ENCODE measurements at places on chromosomes 5 and 9. TPM values are rescaled to one million over a fixed set of nuclear protein-coding genes. Genes with fewer than 3 reads are reported as not detected.

LHX3 gene
- polyA plus RNA-seq = not detected

CDH10 gene
- 4.3 TPM for polyA plus RNA-seq

PDGFRB gene
- polyA plus RNA-seq = 196 TPM

RECK gene
- polyA plus RNA-seq = 31.6 TPM

TRAF1 gene
- 7.3 TPM for polyA plus RNA-seq

KLHL3 gene
- 24.0 TPM for polyA plus RNA-seq

SPATA31A3 gene
- polyA plus RNA-seq = not detected

PCDHGA9 gene
- polyA plus RNA-seq = 10.1 TPM

GIN1 gene
- polyA plus RNA-seq = 7.8 TPM

CDC25C gene
- 6.5 TPM for polyA plus RNA-seq

DNA sequence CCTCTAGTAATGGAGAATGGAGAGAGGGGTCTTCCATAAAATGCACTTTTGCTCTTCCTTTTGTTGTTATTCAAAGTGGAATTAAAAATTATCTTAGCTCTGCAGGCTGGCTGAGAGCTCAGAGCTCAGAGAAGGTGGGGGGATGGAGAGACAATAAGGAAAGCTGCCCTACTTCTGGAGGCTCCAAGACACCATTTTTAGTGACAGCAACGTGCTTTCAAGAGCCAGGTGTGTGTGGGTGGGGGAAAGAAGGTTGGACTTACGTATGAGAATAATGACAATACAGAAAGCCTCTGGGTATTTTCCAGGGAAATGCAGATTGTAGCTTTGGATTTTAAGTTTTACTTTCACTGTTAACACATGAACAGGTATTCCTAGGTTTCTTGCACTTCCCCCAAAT, 173.9 kb downstream of the TRPM3 start:
- DNase-seq = no peak

- no peak for DNase-seq
These were observed 11.7 kb downstream of the ZNF510 start for GRCh38 chr9:96766199-96766598.

- no peak for DNase-seq
These were observed 35.6 kb upstream of the ATP6V1G1 start for GRCh38 chr9:114551750-114552685.

GRCh38 chr5:32585446-32586275, at the start of gene SUB1:
SUB1 (plus strand) TSS chr5:32585557; CDS start chr5:32588513, 2,956 bp downstream.
- DNase-seq = peak; percentile 86

- DNase-seq = no peak
These were observed 99.9 kb upstream of the PPP1R26 start for GRCh38 chr9:135379540-135380267.

- no peak for DNase-seq
These were observed 66.4 kb downstream of the RETREG1 start for GRCh38 chr5:16550316-16550952.

GRCh38 chr5:64746446-64746845, 22.0 kb downstream of the SREK1IP1 start:
- no peak for DNase-seq

GRCh38 chr5:54454602-54455001, 897 bp upstream of the HSPB3 start:
- DNase-seq = no peak

- no peak for DNase-seq
These were observed 224.8 kb upstream of the WWC1 start for GRCh38 chr5:168066536-168067208.

GRCh38 chr9:79616971-79617370, 45.2 kb downstream of the TLE4 start:
- DNase-seq = no peak

GRCh38 chr9:90974643-90975245, 173.1 kb downstream of the SYK start:
- no peak for DNase-seq

- DNase-seq = no peak
These were observed 136.7 kb downstream of the NUDT12 start for GRCh38 chr5:103425686-103426454.

DNA sequence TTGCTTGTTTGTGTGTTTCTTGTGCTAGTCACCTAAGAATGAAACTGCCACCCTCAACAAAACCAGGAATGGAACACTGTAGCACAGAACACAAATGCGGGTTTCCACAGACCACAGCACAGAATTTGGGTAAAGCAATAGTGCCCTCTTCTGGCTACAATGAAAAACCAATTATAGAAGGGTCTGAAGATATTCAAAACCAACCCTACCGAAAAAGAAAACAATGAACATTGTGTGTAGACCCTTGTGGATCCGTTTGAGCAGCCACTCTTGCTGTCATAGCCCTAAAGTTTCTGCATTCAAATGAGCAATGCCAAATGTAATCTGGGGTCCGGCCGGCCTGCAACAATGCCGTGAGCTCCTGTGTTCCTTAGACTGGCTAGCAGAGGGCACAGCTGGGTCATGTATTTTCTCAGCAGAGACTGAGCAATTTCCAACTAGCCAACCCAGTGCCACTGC, 8.3 kb upstream of the ENC1 start:
- DNase-seq = peak; percentile 50

- no peak for DNase-seq
These were observed 82.6 kb downstream of the MRPS27 start for GRCh38 chr5:72237415-72237814.
